HTR-8/SVneo (cell line): ENCODE measurements at places on chromosomes 5 and 9.

- no peak for DNase-seq
Measured at GRCh38 chr9:133125941-133126696, 5.1 kb upstream of the RALGDS start.

DNA sequence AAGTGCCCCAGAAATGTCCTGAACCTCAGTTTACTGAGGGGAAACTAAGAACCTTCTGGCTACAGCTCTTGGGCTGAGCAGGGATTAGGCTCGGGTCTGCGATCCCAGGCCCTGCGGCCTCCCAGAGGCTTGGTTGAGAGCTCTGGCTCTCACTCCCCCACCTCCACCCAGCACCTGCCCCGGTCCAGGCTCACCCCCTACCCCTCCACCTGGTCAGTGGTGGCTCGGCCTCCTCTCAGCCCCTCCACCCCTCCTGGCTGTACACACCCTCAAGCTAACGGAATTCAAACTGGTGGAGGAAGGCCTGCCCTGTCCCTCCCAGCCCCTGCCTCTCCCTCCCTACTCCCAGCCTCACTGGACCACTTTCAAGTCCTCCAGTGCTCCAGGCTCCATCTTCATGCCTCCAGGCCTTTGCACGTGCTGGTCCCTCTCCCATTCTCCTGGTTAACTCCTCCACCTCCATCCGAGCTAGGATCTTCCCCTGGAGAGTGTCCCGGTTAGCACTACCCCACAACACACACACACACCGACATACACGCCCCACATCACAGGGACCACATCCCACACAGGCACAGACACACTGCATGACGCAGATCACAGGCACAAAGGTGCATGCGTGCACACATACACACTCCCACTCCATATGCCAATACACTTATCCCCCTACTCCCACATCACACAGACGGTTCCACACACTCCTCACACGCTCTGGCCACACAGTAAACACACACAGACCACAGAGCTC lies 130.9 kb downstream of the C9orf50 start:
- no peak for DNase-seq

GRCh38 chr5:95960667-95961616 lies 709 bp downstream of the ELL2 start:
- DNase-seq: no peak

DNA sequence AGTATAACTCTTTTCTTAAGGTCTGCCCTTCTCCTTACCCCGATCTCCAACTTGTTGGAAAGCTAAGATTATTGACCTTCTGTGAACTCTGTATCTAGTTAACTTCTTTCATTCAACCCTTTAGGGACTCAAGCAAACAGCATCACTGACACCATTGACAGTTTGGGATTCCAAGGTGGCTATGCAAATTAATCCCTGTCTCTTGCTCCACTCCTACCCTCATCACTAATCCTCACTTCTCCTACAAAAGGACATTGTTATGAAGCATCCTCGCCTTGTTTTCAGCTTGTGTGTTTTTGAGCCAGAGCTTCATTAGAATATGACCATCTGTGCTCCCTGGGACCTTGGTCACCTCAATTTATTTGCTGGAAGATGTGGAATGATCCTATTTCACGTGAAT lies 337.9 kb downstream of the PDE4D start:
- no peak for DNase-seq

DNA sequence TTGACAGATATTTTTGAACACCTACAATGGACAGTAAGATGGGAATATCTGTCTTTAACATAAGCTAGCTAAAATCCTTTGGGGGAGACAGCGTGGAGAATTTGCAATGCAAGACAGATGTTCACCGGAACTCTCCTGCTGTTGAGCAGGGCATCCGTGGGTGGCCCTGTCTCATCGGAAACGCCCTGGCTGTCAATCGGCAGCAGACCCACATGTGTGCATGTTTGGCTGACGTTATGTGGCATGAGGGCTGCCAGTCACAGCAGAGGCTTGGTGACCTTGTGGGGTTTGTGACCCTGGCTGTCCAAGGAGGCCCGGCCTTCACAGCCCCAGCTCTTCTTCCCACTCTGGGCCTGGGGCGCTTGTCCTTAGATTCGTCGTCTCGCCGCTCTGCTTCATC lies 129.7 kb upstream of the OTULINL start:
- no peak for DNase-seq

- no peak for DNase-seq
Measured at GRCh38 chr5:143966280-143966679, 154.3 kb downstream of the HMHB1 start.

DNA sequence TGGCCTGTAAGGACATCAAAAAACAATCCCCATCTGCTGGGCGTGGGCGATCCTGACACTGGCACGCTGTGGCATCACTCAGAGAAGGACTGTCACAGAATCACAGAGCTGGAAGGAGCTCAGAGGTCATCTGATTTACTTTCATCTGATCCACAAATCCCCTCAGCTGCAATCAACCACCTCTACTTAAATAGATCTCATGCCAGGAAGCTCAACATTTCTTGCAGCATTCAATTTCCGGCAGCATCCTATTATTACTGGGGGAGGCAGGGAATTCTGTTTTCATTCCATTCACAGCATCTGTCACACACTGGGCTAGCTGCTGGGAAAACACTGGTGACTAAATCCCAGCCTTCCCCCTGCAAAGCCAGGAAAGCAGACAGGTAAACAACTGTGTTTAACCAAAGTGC lies 38.3 kb downstream of the RETREG1 start:
- DNase-seq: no peak

- DNase-seq: no peak
Measured at GRCh38 chr9:13721481-13722235, 442.2 kb upstream of the MPDZ start.

DNA sequence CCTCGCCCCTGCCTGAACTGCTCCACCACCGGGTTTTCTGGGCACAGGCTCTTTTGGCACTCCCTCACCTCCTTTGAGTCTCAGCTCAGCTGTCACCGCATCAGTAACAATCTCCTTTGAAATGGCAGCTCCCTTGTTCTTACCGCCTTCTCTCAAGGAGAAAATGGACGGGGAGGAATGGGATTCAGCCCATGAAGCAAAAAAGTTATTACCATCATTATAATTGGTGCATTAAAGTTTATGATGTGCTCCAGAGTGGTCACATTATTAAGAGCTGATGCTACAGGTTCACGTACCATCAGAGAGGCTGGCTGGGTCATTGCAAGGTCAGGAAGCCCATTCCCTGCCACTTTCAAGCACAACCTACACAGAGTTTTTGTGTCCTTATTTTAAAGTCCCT lies 344.7 kb downstream of the AGTPBP1 start:
- DNase-seq: no peak

GRCh38 chr5:150625164-150625535 lies 15.3 kb upstream of the SYNPO start:
- no peak for DNase-seq
